Stimulated activated CD8-positive, alpha-beta memory T cell treated with anti-CD3 and anti-CD28 coated beads, Interleukin-15, amount 100 ng/mL, for 24 hours (primary cell): ENCODE measurements at places on chromosomes 3 and 15.

DNA sequence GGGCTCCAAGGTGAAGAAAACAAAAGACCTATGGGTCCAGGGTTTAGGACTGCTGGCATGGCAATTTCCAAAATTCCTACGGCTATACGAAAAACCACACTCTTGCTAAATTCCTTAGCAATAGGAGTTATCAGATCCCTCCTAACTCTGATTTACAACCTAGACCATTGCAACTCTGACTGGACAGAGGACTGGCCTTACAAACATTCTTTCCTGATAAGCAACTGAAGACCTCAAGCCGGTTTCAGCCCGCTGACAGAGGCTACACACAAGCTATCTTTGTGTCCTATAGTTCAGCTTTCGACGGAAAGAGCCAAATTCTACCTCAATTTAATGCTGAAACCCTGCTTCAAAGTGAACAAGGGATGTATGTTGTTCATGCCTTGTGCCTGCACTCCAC, 38.3 kb upstream of the AGBL1 start:
- no peak for DNase-seq

DNA sequence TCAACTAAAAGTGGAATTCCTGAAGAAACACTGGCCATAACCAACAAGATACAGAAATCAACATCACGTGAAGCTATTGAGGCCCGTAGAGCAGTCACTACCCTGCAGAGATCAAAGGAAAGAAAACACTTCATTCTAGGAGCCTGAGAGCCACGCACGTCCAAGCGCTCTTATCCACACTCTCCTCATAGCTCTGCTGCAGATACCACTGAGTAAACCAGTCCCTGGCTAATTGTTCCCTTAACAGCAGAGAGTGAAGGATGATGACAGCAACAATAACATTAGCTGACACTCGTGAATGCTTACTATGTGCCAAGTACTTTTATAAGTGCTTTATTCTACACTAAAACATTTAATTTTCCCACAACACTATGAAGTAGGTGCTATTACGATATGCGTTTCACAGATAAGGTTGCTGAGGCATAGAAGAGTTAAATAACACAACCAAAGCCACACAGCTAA, 271.0 kb upstream of the GADL1 start:
- DNase-seq, result no peak

- DNase-seq, result no peak
Measured at GRCh38 chr15:63380808-63381282, 801 bp downstream of the CA12 start.

DNA sequence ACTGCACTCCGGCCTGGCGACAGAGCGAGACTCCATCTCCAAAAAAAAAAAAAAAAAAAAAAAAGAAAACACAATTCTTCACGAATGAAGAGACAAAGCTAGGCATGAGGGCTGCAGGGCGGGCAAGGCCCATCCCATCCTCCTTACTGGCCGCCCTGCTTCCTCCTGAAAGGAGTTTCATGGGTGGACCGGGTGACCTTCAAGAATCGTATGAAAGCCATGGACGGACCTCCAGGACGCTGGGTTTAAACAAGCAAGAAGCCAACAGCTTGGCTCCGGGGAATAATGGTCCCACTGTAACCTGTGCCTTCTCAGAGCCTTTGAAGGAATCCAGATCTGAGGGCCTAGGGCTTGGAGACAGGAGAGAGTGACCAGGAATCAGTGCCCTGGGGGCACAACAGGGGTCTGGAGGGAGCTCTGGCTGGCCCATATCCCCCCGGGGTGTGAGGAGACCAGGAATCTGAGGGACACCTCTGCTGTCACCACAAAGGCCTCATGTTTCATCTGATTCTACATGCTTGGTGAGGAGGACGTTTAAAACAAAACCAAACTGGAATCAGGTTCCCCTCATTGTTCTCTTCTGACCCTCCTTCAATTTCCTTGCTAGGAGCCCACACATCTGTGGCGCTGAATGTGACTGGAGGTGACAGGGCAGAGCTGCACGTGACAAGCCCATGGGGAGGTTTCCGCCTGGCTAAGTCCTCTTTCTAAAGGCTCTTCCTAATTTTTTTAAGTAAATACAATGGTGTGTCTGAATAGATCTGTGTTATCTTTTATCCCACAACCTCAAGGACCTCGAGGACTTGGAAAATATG, 46.1 kb downstream of the WHAMM start:
- no peak for DNase-seq

DNA sequence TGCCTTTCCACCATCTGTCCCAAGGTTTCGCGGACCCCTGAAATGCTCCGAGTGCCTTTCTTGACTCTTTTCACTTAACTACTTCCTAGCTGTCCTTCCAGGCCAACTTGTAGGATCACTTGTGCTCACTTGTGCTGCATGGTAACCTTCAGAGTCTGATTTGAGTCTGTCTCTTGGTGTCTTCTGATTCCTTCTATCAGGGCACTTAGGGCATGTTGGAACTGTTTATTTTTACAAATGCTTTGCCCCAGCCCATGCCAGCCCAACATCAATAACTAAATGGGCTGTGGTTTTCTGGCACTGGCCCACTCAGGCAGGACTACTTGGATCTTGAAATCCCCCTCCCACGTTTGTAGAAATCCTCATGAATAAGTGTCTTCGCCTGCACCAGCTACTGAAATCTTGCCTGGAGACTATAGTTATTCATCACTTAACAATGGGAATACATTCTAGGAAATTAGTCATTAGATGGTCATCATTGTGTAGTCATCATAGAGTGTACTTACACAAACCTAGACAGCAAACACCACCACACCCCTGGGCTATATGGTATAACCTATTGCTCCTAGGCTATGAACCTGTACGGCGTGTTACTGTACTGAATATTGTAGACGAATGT, 123.1 kb upstream of the STRIT1 start:
- DNase-seq, result no peak

DNA sequence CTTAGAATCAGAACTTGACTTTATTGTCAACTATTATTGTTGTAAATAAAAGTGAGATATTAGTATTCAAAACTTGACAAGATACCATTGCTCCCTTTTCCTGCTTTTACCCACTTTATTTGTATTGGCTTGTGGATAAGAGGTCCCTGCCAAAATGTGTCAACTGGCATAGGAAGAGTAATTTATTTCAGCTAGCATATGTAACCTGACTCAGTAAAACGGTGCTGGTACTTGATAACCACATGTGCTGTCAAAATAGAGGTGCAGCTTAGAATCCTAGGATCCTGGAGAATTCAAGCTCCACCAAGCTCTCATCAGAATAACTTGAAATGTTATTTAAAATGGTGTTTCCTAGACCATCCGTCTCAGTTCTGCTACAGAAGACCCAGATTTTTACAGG, 90.2 kb upstream of the TGFBR2 start:
- no peak for DNase-seq

GRCh38 chr15:36758800-36759199, 179.4 kb downstream of the CDIN1 start:
- no peak for DNase-seq

GRCh38 chr15:42145546-42146455, 10.6 kb downstream of the PLA2G4F start:
- DNase-seq, result no peak

- DNase-seq, result no peak
Measured at GRCh38 chr3:46544771-46545503, 21.2 kb downstream of the LRRC2 start.

DNA sequence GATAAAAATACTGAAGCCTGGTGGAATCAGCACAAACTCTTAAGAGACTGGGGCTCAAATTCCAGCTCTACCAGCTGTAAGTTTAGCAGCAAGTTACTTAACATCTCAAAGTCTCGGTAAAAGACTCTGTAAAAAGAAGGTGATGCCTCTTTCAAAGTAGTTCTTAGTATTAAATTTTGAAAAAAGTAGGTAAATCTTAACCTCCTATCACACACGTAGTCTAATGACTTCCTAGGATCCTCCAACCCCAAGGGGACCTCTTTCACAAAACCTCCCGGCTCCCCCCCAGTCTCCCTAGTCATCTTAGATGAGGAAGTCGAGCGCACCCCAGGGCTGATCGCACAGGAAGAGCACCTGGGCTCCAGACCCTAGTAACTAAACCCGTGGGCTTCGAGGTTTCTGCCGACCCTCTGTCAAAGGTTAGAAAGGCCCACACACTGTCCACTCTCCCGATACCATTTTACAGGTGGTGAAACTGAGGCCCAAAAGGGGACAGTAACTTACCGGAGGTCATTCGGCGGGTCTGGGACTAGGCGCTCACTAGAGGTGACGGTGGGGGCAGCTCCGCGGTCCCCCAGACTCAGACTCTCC, 427 bp downstream of the MBD4 start:
- peak; percentile 18 for DNase-seq

- DNase-seq, result no peak
Measured at GRCh38 chr15:39605146-39605545, 24.3 kb downstream of the THBS1 start.

DNA sequence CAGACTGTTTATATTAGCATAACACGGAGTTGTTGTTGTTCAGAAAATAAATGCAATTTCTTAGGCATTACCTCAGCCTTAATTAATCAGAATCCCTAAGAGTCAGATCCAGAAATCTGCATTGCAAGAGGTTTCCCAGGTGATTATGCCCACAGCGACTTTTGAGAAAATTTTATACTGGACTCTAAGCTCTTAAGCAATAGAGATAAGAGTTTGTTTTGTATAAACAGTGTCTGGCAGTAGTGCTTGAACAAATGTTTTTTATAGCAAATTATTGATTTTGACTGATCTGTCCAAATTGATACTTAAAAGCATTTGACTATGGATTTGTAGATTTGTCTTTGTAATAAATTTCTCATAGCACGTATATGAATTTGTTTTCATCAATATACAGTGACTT, 92.8 kb downstream of the ZBBX start:
- DNase-seq, result no peak

DNA sequence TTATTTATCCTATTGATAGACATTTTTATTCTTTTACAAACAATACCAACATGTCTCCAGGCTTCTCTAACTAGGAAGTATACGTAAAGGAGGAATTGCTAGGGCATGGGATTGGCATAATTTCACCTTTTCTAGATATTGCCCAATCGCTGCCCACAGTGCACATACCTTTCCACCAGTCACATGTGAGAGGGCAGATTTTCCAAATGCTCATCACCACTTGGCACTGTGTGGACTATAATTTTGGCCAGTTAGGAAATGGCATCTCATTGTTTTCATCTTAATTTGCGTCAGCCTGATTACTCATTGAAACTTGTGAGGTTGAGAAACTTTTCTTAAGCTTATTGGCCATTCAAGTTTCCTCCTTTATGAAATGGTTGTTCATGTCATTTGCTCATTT, 57.4 kb upstream of the POLR2M start:
- no peak for DNase-seq

GRCh38 chr15:100544338-100544841, 15.6 kb upstream of the CERS3 start:
- DNase-seq, result no peak

- no peak for DNase-seq
Measured at GRCh38 chr15:26095710-26096330, 232.7 kb upstream of the ATP10A start.

GRCh38 chr3:126567696-126568438, 9.1 kb upstream of the C3orf22 start:
- DNase-seq, result no peak

DNA sequence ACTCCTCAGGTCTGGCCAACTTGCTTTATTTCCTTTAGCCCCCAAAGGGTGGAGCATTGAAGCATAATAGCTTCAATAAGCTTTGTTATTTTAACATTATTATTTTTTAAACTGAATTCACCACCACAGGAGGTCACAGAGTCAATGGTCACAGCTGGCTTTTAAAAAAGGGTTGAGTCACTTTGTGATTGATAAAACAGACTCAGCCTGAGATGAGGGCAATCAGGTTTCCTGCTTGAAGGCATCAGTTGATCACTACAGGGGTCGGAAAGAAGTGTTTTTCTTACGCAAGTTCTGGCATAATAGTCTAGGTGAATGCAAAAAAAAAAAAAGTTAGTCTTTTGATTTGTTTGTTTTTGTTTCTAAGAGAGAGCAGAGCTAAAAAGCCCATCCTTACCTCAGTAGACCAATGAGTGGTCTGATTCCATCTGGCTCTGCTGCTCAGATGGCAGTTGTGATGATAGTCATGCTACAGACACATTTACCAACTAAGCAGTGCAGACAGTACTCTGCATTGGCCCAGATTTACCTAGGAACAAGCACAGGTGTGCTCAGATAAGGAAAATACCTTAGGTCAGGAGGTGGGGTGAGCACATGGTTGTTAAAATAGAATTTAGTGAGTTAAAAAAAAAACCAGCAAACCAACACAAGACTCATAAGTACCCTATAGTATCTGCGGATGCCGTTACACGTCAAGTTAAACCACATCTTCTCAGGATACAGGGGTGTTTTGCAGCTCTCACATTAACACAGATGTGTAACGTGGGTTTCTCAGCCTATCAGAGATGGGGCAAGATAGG, 22.6 kb downstream of the ZNF80 start:
- DNase-seq, result no peak

DNA sequence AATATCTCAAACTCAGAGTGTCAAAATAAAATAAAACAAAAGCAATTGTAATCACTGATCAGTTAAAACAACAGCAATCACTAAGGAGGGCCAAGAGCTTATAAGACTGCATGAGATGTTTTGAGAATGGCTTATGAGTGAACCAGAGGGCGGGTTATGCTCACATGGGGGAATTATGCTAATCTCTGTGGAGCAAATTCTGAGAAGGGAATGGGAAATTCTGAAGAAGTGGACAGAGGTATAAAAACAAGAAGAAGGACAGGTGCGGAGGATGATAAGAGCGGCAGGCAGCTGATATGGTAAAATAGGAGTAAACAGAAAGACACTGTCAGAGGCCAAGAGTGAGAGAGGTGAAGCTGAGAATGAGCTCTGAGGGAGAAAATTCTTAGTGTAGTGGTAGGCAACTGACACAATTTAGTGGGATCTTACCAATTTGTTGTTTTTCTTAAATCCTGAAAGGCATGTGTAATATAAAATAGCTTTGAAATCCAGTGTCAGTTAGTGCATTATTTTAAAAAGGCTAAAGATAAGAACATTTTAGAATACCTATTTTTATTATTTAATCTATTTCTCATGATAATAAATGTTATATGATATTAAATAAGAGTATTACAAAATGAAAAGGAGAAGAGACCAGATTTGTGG, 133.8 kb downstream of the SPATA16 start:
- no peak for DNase-seq
